ENCODE measurements at places on chromosomes 2 and 18. TPM values are rescaled to one million over a fixed set of nuclear protein-coding genes. Genes with fewer than 3 reads are reported as not detected.

DNA sequence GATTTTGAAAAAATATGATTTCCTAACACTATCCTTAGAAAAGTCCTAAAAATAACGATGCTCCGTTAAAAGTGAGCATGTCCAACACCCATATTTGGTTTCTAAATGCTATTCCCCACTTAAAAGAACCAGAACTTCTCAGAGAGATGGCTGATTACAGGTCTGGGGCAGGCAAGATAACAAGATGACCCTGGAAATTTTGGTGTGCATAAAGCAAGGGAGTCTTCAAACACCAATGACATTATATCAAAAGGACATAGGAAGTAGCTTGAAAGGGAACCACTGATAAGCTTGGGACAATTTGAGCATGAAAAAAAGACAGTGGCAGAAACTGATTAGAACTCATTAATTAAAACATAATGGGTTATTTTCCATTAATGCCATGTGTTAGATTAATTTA, 17.9 kb downstream of the STK17B start:
- no peak overlapping the region for H3K4me3 ChIP-seq
- no peaks in the 10 kb centered on the region for H3K36me3 ChIP-seq
- DNase-seq = no peak
- no peaks in the 10 kb centered on the region for H3K27me3 ChIP-seq
- no peak overlapping the region for H3K27ac ChIP-seq

Gene SLC66A3
- total RNA-seq = 49.8 TPM

DNA sequence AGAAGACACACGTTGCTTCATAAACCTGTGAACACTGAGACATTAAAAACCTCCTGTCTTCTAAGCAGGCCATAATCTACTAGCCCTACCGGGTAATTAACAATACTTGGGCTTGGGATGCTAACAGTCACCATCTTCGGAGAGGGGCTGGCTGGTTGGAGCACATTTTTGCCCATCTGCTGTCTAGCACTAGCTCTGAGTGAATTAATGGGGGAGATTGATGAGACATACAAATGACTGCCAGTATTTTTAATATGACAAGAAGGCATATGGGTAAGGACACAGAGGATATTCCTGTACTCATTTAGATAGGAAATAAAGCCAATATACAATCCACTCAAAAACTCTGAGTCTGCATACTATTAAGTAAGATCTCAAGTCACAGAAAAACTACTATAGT, 651.6 kb upstream of the SOX11 start:
- H3K27ac ChIP-seq = no peak overlapping the region
- no peak for DNase-seq
- no peaks in the 10 kb centered on the region for H3K36me3 ChIP-seq
- no peaks in the 10 kb centered on the region for H3K4me1 ChIP-seq

Gene SALL3
- total RNA-seq = not detected

- no peak for DNase-seq
- H3K4me3 ChIP-seq = no peak overlapping the region
- H3K36me3 ChIP-seq = no peaks in the 10 kb centered on the region
Observed at GRCh38 chr2:96923810-96924774, 54.2 kb upstream of the SEMA4C start.

Gene CYBRD1
- 471 TPM for total RNA-seq

Gene IL1F10
- total RNA-seq = not detected

Gene ALPI
- total RNA-seq = not detected

Gene ALK
- 4.8 TPM for total RNA-seq

Gene SRD5A2
- not detected for total RNA-seq

DNA sequence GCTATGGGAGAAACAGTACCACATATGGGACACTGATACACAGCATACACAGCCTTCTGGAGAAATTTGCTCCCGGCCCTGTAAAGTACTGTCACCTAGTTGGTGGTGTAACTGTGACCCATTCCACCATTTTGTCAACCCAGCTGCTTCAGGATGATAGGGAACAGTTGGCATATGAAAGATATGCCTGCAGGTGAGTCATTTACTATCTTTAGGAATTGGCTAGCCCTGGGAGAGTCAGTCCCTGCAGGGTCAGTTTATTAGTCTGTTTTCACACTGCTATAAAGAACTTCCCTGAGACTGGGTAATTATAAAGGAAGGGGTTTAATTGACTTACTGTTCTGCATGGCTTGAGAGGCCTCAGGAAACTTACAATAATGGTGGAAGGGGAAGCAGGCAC, 30.0 kb upstream of the PTPRM start:
- H3K4me3 ChIP-seq = no peak overlapping the region
- no peaks in the 10 kb centered on the region for H3K4me1 ChIP-seq
- DNase-seq = no peak

Gene MOGAT1
- total RNA-seq = not detected

DNA sequence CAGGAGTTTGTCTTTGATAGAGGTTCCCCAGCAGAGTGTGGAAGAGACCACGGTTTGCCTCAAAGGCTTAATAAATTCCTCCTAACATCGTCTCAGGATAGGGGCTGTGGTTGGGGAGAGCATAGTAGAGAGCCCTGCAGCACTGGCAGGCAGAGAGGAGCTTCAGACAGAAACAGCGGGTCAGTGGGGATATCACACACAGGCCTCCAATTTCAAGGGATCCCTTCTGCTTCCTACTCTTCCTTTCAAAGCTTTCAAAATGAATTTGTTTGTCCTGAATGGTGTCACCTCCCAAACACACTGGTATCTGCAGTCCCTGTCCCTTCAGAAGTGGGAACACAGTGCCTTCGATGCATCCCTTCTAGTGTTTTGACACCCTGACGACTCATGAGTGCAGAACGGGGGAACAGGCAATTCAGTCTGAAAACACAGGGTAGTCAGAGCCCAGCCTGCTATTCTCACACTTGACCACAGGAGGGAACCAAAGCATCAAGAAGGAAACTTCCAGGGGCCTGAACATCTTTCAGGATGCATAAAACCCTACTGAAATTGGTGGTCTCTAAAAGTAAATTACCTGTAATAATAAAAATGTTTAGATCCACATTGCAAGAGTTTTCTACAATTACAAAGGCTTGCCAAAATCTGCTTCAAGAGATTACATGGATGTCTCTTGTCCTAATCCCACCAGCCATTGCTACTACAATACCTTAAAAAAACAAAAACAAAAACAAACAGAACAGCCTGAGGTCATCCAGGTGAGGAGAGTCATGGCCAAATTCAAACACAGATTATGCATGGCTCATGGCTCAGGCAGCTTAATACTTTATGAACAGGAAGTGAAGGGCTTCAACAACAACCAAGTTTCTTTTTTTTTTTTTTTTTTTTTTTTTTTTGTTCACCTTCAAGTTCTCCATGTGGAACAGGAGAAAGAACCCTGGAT, 49.8 kb downstream of the SLC14A2 start:
- H3K36me3 ChIP-seq = no peaks in the 10 kb centered on the region
- H3K27ac ChIP-seq = no peak overlapping the region
- no peaks in the 10 kb centered on the region for H3K4me1 ChIP-seq
- H3K4me3 ChIP-seq = no peak overlapping the region
- H3K27me3 ChIP-seq = no peaks in the 10 kb centered on the region

DNA sequence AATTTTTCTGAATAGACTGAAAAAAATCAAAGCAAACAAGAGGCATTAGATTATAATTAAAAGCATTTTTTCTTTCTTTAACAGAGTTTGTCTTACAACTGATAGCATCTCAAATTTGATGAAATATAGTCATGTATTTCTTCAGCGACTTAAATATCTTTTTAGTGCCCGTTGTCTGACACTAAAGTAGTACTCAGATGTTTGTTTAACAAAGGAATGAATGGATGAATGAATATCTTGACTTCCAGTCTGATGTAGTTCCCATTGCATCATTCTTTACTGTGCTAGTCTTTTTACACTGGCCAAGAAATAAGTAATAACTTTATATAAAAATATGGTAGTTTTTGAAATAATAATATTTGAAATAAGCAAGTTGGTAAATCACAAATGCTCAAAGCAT, 111.1 kb downstream of the TTC27 start:
- H3K36me3 ChIP-seq = no peaks in the 10 kb centered on the region
- no peaks in the 10 kb centered on the region for H3K27me3 ChIP-seq
- H3K4me3 ChIP-seq = no peak overlapping the region
- H3K4me1 ChIP-seq = no peaks in the 10 kb centered on the region
- DNase-seq = no peak
- no peak overlapping the region for H3K27ac ChIP-seq

Gene PLGLB1
- total RNA-seq = not detected

GRCh38 chr18:52069201-52069600, 270.8 kb upstream of the DCC start:
- DNase-seq = no peak
- H3K4me3 ChIP-seq = no peak overlapping the region
- no peaks in the 10 kb centered on the region for H3K27me3 ChIP-seq
- no peaks in the 10 kb centered on the region for H3K4me1 ChIP-seq
- H3K36me3 ChIP-seq = no peaks in the 10 kb centered on the region

- H3K27me3 ChIP-seq = no peaks in the 10 kb centered on the region
- H3K27ac ChIP-seq = no peak overlapping the region
- H3K4me3 ChIP-seq = no peak overlapping the region
- no peak for DNase-seq
- no peaks in the 10 kb centered on the region for H3K36me3 ChIP-seq
Observed at GRCh38 chr2:146363731-146364130, 1481.1 kb upstream of the ACVR2A start.

GRCh38 chr2:128472789-128473174, 154.1 kb upstream of the HS6ST1 start:
- DNase-seq = no peak
- H3K4me1 ChIP-seq = peaks cover 17% of the 10 kb centered on the region
- H3K27me3 ChIP-seq = no peaks in the 10 kb centered on the region
- no peak overlapping the region for H3K4me3 ChIP-seq
- H3K27ac ChIP-seq = no peak overlapping the region
- H3K36me3 ChIP-seq = no peaks in the 10 kb centered on the region

Gene AMER3
- total RNA-seq = not detected

DNA sequence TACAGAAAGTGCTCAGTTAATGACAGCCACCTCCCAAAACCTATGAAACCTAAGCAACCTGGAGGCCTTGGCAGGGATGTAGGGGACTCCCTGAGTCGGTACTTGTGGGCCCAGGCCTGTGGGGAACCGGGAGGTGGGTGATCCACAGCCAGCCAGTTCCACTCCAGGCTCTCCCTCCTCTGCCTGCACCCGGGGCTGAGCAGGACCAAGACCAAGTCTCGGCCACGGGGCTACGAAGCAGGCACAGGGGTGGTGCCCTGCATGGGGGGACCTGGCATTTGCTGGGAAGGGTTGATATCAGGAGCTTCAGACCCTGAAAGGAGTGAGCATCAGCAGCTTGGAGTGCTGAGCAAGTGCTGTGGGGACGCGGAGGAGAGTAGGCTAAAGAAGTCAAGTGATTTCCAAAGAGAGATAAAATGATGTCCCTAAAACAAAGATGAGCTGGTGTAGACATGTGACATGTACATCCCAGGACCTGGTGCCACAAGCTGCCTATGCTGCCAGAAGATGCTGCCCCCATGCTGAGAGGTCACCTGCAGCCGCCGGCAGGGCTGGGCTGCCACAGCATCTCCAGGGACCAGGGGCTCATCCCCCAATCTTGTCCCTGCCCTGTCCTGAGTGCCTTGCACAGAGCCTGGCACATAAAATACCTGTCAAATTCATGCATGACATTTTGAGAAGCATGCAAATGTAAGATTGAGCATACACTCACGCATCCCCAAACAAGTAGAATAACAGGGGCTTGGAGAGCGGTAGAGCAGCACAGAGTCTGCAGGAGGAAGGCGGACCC, 21.5 kb downstream of the KCNIP3 start:
- no peak overlapping the region for H3K27ac ChIP-seq
- H3K4me3 ChIP-seq = no peak overlapping the region
- H3K4me1 ChIP-seq = no peaks in the 10 kb centered on the region
- no peaks in the 10 kb centered on the region for H3K27me3 ChIP-seq
- no peaks in the 10 kb centered on the region for H3K36me3 ChIP-seq
- DNase-seq = no peak

GRCh38 chr2:164146441-164146840, 410.6 kb upstream of the FIGN start:
- no peaks in the 10 kb centered on the region for H3K27me3 ChIP-seq
- H3K4me3 ChIP-seq = no peak overlapping the region
- no peak for DNase-seq
- H3K27ac ChIP-seq = no peak overlapping the region
- H3K36me3 ChIP-seq = no peaks in the 10 kb centered on the region

- DNase-seq = no peak
- no peaks in the 10 kb centered on the region for H3K4me1 ChIP-seq
- no peak overlapping the region for H3K27ac ChIP-seq
- no peak overlapping the region for H3K4me3 ChIP-seq
- no peaks in the 10 kb centered on the region for H3K36me3 ChIP-seq
Observed at GRCh38 chr2:118607641-118608040, 239.8 kb downstream of the EN1 start.

GRCh38 chr2:233691443-233692433, 952 bp upstream of the UGT1A6 start:
- no peak overlapping the region for H3K4me3 ChIP-seq
- H3K27ac ChIP-seq = no peak overlapping the region
- DNase-seq = no peak
- H3K4me1 ChIP-seq = no peaks in the 10 kb centered on the region
- H3K36me3 ChIP-seq = no peaks in the 10 kb centered on the region
- H3K27me3 ChIP-seq = no peaks in the 10 kb centered on the region

Gene EIF2AK2
- 21.6 TPM for total RNA-seq

- no peak overlapping the region for H3K4me3 ChIP-seq
- no peaks in the 10 kb centered on the region for H3K27me3 ChIP-seq
- no peaks in the 10 kb centered on the region for H3K4me1 ChIP-seq
- DNase-seq = no peak
- no peak overlapping the region for H3K27ac ChIP-seq
Observed at GRCh38 chr18:618618-619017, 21.8 kb downstream of the CLUL1 start.

- H3K27me3 ChIP-seq = no peaks in the 10 kb centered on the region
- no peak for DNase-seq
- H3K36me3 ChIP-seq = no peaks in the 10 kb centered on the region
- H3K4me1 ChIP-seq = no peaks in the 10 kb centered on the region
- H3K4me3 ChIP-seq = no peak overlapping the region
Observed at GRCh38 chr2:224308272-224308911, 93.5 kb downstream of the FAM124B start.

DNA sequence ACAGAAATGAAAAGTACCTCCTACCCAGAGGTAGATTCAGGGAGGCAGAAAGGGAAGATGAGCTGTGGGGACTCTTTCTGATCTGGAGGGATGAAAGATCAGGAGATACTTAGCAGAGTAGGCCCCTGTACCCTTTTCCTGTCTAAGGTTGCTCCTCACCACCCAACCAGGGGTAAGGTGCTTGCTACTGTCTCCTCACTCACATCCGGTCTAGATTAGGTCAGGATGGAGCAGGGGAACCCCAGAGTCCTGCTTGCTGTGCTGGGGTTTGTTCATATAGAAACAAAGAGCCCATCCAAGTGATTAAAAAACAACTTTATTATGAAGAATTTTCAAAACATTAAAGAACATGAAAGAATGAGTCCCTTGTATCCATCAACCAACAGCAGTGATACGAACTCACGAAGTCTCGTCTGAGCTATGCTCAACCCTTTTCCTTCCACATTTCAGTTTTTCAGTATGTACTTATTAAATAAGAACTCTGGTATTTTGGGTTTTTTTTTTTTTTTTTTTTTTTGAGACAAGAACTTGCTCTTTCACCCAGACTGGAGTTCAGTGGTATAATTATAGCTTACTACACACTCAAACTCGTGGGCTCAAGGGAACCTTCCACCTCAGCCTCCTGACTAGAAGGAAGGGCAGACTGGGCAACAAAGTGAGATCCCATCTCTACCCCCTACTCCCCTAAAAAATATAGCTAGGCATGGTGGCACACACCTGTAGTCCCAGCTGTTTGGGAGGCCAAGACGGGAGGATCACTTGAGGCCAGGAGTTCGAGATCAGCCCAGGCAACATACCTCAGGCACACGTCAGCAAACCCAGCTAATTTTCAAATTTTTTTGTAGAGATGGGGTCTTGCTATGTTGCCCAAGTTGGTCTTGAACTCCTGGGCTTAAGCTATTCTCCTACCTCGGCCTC, 28.5 kb upstream of the MCFD2 start:
- H3K4me1 ChIP-seq = peaks cover 47% of the 10 kb centered on the region
- peak overlapping the region; percentile 36 for H3K27ac ChIP-seq
- no peak for DNase-seq
- H3K36me3 ChIP-seq = no peaks in the 10 kb centered on the region

Data from tibial nerve (tissue), 4 donors.